HT1080 (cell line): ENCODE measurements at places on chromosomes 12 and 14. TPM values are rescaled to one million over a fixed set of nuclear protein-coding genes. Genes with fewer than 3 reads are reported as not detected.

DNA sequence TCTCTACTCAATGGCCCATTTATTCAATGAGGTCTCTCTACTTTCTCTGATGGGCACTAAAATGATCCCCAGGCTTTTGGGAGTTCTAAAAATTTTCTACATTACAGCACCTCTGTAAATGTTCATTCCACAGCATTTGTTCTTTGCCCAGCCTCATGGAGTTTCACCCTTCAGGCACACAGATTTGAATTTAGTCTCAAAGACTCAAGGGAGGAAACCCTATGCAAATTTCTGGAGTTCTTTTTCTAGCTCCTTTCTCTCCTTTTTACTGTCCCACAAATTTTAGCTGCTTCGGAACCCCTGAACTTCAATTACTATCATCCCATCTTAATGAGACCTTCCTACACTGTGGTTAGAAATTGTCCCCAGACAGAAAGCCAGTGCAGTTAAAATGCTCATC is 17.5 kb upstream of the RAB21 start:
- no peak for DNase-seq

- no peak for DNase-seq
Measured at GRCh38 chr12:52271158-52271557, 3.3 kb upstream of the KRT86 start.

DNA sequence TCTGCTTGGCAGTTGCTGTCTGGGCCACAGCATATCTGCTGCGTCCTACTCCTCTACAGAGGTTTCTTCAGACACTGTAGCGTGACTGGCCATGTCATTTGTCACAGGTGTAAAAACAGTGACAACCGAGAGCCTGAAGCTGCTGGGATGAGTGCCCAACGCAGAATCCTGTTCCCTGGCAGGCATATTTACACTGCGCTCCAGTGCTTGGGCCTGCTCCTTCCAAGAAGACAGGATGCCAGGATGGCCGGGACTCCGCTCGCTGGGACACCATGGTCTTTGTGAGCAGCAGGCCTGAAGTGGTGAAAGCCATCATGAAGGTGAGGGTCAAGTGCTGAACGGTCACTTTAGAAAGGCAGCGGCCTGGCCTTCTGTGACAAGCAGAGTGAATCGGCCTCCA is 171.4 kb downstream of the EMP1 start:
- no peak for DNase-seq

- no peak for DNase-seq
Measured at GRCh38 chr14:31582286-31582691, 21.1 kb downstream of the NUBPL start.

The KRT73 gene
- not detected in 2 replicates for total RNA-seq

The INHBC gene
- total RNA-seq: 0.13 and 0.37 TPM in 2 replicates
